Stomach (tissue), 19 donors: ENCODE measurements at places on chromosomes 13 and 19. TPM values are rescaled to one million over a fixed set of nuclear protein-coding genes. Genes with fewer than 3 reads are reported as not detected.

DNA sequence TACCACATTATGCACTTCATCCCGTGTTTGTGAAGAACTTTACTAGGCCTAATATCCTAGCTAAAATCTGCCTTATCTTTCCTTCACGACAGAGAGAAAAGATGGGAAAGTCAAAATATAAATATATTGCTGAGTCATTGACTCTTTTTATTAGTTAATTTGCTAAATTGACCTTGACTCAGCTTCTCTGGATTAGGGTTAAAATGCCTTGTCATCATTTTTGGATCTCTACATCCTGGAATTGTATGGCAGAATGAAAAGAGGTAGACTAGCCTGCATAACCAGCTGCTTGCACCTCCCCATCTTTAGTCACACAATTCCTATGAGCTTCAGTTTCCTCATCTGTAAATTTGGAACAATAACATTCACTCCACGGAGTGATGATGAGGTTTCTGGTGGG is 280.3 kb downstream of the DCT start:
- no peak overlapping the region for H3K4me3 ChIP-seq
- no peaks in the 10 kb centered on the region for H3K4me1 ChIP-seq
- H3K27ac ChIP-seq: no peak overlapping the region
- H3K36me3 ChIP-seq: no peaks in the 10 kb centered on the region
- DNase-seq: no peak
- H3K27me3 ChIP-seq: no peaks in the 10 kb centered on the region

- H3K36me3 ChIP-seq: no peaks in the 10 kb centered on the region
- H3K27me3 ChIP-seq: no peaks in the 10 kb centered on the region
- no peaks in the 10 kb centered on the region for H3K4me1 ChIP-seq
- DNase-seq: peak; percentile 78
These were observed 35.7 kb downstream of the TSKS start for GRCh38 chr19:49727217-49728030.

DNA sequence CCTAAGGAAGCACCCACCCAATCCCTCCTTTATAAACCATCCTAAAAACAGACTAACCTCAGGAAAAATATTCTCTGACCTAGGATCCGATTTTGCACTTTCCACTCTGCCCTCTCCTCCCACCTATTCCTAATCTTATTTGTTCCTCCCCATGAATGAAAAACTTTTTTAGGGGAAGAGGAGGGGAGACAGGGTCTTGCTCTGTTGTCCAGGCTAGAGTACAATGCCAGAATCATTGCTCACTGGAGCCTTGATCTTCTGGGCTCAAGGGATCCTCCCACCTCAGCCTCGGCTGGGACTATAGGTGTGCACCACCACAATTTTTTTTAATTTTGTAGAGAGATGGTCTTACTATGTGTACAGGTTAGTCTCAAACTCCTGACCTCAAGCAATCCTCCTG is 4.4 kb downstream of the ZNF564 start:
- no peak overlapping the region for H3K4me3 ChIP-seq
- peaks cover 3% of the 10 kb centered on the region for H3K36me3 ChIP-seq
- no peak for DNase-seq
- no peaks in the 10 kb centered on the region for H3K27me3 ChIP-seq
- peaks cover 24% of the 10 kb centered on the region for H3K4me1 ChIP-seq
- no peak overlapping the region for H3K27ac ChIP-seq

DNA sequence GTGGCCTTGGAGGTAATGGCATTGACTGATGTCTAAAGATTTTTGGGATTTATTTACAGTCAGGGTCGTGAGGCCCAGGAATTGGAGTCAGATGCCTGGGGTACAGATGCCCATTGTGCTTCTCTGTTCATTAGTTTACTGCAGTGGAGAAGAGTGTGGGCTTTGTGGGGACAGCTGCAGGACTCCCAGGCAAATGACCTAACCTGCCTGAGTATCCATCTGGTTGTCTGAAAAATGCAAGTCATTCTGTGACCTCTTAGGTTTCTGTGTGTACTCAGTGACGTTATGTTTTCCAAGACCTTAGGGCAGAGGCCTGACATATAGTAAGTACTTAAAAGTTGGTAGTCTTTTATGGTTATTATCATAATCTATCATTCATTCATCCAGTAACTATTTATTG is 60.5 kb downstream of the SPATA13 start:
- no peaks in the 10 kb centered on the region for H3K27me3 ChIP-seq
- DNase-seq: no peak
- peaks cover 30% of the 10 kb centered on the region for H3K36me3 ChIP-seq
- H3K27ac ChIP-seq: peak overlapping the region; percentile 50

Gene ZNF837
- total RNA-seq: 8.5 TPM
